ENCODE measurements at places on chromosomes 7 and 10.

DNA sequence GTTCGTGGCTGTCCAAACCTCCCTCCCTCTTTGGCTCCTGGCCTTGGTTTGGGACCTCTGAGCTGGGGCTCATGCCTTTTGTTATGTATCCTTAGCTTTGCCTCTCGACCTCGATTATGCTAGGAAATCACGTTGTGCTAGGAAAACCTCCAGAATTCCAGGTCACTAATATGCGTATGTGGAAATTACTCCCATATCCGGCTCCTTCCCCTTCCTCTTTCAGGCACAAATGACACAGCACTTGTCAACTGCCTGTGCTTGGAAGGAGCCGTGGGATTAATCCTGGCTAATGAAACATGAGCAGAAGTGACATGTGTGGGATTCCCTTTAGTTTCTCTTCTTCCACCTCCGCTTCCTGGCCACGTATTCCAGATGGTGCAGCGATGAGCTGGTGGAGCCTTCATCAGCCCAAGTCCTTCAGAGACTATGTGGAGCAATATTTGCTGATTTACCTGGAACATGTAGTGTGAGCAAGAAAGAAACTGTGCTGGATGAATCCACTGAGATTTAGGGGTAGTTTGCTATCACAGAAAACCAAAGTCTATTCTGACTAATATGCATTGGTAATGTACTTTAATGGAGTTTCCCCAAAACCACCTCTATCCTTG is 149.2 kb downstream of the REEP3 start:
- DNase-seq = no peak

GRCh38 chr7:124799448-124799847 is 33.9 kb upstream of the GPR37 start:
- DNase-seq = no peak

DNA sequence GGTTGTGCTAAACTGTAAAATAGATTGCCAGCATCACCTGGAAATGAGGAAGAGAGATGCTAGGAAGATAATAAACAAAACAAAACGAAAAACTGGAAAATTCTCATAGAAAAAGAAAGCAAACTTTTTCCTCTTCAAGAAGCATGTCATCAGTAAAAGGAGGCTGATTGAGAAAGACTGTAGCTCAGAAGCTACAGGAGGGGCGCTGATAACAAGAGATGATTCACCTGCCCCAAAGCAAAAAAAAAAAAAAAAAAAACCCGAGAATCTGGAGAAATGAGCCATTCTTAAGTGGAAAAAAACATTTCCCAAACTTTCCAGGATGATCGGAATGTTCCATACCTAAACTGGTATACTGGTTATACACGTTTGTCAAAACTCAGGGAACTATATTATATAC is 130.5 kb upstream of the C1QL3 start:
- DNase-seq = no peak

- DNase-seq = no peak
These were observed 4.8 kb upstream of the ADRB1 start for GRCh38 chr10:114038819-114039218.

GRCh38 chr7:102326157-102326889 is 29.9 kb downstream of the SPDYE6 start:
- no peak for DNase-seq

DNA sequence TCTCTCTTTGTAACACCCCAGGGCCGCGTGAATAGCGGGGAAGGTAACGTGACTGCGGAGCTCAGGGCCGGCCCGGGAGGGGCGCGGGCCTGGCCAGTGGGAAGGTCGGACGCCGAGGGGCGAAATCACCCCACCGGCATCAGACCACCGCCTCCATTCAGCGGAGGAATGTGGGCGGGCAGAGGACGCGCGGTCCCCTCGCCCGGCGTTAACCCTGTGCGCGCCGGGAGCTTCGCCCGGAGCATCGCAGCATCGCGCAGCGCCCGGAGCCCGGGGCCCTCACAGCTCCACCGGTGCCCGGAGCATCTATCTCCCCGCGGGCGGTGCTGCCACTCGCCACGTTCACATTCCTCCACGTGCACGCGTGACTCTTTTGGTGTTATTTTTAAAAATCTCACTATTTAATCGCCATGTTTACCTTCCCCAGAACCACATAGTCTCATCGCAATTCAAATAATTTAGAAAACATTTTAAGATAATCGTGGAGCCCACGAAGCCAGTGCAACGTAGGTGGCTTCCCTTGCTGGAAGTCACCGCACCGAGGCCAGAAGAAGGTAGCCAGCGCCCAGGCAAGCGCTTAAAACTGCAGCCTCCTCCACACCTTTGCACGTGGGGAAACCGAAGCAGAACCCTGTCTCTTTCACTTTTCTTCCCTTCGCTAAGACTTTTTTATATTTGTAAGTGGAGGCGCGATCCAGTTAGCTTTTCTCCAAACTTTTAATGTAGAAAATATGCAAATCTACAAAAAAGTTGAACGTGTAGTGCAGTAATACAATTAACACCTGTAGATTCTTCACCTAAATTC is 21.8 kb downstream of the FGFBP3 start:
- peak; percentile 35 for DNase-seq

GRCh38 chr10:114850126-114850525 is 28.5 kb downstream of the FHIP2A start:
- DNase-seq = no peak

DNA sequence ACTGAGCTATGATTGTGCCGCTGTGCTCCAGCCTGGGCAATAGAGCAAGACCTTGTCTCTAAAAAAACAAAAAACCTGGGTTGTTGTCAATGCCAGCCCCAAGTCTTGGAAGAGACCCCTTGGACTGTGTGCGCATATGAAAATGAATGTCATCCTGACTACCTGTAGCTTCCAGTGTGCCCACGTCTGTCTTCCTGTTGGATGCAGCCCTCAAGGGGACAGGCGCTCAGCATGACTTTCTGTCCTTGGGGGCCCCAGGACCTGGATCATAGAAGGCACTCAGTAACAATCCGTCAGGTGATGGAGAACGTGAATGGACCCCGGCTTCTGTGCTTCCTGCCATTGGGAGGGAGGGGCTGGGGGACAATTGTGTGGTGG is 9.0 kb downstream of the PRF1 start:
- DNase-seq = no peak

- DNase-seq = peak; percentile 17
These were observed at the start of gene SCIN for GRCh38 chr7:12570534-12571461. TSS of gene SCIN (plus strand) at chr7:12570720. CDS start at chr7:12570787, 67 bp downstream.

GRCh38 chr7:127413962-127414361 is 21.5 kb upstream of the ZNF800 start:
- no peak for DNase-seq

DNA sequence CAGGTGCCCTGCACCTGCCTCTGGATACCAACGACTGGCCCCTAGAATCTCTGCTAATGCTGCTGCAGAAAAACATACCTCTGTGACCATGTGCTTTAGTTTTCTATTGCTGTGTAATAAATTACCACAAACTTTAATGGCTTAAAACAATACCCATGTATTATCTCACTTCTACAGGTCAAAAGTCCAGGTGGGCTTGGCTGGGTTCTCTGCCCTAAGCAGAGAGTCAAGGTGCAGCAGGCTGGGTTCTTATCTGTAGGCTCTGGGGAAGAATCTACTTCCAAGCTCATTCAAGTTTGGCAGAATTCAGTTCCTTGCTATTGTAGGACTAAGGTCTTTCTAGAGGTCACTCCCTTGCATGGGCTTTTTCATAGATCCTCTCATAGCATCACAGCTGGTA is 52.3 kb downstream of the CCDC71L start:
- no peak for DNase-seq

GRCh38 chr7:18756378-18757050 is 261.0 kb downstream of the HDAC9 start:
- DNase-seq = no peak

GRCh38 chr7:44283381-44284211 is 41.8 kb downstream of the CAMK2B start:
- DNase-seq = no peak

- DNase-seq = no peak
These were observed 113.4 kb upstream of the GPR141 start for GRCh38 chr7:37570145-37570544.

DNA sequence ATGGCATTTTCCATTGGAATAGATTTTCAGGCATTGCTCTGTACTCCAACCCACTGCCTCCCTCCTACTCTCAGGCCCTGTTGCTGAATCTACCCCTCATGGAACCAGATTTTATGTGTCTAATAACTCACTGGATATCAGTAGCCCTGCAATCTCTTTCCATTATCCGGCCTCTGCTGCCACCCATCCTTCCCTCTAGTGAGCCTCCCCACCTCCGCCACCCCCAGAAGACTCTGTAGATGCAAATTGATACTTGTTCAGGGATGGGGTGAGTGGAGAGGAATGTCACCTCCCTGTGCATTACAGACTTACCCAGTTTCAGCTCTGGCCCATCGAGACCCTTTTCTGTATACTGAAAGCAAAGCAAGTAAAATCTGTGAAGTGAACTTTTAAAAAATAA is 52.3 kb upstream of the PHYHIPL start:
- DNase-seq = no peak

GRCh38 chr7:37054624-37055241 is 330.4 kb upstream of the AOAH start:
- no peak for DNase-seq

GRCh38 chr7:29562307-29562706 is 1.3 kb upstream of the PRR15 start:
- DNase-seq = no peak

DNA sequence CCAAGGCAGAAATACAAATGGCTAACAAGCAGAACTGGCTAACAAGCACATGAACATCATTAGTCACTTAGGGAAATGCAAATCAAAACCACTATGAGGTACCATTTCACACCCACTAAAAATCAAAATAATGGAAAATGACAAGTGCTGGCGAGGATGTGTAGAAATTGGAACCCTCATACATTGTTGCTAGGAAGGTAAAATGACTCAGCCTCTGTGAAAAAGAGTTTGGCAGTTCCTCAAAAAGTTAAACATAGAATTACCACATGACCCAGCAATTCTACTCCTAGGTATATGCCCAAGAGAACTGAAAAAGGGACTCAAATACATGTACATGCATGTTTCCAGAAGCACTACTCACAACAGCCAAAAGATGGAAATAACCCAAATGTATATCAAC is 52.8 kb upstream of the ANAPC16 start:
- DNase-seq = no peak

DNA sequence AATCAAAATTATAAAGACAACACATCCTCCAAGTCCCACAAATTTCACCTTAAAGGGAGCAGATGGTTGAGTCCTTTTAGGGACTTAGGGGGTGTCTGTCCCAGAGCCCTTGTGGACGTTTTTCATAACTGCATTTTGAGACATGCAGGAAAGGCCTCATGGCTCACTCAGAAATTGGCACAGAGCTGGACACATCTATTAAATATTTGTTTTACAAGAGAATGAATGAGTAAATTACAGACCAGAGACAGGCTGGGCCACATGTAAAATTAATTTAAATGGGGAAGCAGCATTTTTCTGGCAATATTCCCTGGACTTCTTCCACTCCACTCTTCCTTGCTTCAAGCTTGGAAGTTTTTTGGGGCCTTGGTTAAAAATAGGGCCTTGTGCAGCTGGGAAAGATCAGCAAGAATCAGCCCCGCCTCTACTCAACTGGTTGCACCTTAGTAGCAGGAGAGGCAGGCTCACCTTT is 20.0 kb downstream of the LAMB1 start:
- DNase-seq = no peak

- DNase-seq = no peak
These were observed 126.7 kb downstream of the DKK1 start for GRCh38 chr10:52440612-52441285.

- no peak for DNase-seq
These were observed 28.6 kb downstream of the ST7 start for GRCh38 chr7:116981939-116982338.

DNA sequence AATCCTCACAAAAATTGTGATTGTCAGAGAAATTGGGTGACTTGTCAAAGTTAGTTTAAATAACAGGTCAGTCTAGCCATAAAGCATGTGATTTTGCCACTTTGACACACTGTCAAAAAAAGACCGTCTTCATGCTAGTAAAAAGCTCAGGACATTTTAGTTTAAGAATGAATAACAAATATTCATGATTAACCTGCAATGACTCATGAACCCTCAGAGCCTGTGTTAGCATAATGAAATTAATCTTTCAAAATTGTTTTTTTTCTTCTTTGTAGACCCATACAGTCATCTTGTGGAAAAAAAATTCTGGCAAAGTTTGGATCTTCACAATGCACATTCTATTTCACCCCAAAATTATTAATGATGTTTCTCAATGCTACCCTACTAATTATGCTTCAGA is 255.2 kb upstream of the POT1 start:
- DNase-seq = no peak

- no peak for DNase-seq
These were observed 44.6 kb downstream of the WDR37 start for GRCh38 chr10:1100691-1101368.

GRCh38 chr7:5276611-5277010 is 6.1 kb upstream of the SLC29A4 start:
- no peak for DNase-seq

GRCh38 chr10:52232561-52233350 is 81.3 kb upstream of the DKK1 start:
- DNase-seq = no peak

GRCh38 chr7:70415179-70415972 is 716.6 kb upstream of the GALNT17 start:
- no peak for DNase-seq

DNA sequence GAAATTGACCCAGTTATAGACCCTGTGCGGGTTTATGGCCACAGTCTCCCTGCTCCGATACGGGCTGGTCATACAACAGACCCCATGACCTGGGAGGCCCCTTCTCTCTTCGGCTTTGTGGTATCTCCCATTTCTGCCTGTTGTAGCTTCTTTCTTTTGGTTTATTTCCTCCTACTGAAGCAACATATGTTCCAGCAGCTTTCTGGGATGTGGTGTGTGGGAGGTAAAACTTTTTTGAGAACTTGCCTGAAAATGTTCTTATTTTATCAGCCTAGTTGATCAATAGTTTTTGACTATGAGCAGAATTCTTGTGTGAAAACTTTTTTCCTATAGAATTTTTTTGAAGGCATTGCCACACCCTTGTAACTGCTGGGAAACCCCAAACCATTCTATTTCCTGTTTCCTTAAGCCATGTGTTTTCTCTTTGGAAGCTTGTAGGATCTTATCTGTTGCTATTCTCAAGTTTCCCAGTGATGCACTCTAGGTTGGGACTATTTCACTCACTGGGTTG is 80.0 kb downstream of the DAGLB start:
- no peak for DNase-seq

DNA sequence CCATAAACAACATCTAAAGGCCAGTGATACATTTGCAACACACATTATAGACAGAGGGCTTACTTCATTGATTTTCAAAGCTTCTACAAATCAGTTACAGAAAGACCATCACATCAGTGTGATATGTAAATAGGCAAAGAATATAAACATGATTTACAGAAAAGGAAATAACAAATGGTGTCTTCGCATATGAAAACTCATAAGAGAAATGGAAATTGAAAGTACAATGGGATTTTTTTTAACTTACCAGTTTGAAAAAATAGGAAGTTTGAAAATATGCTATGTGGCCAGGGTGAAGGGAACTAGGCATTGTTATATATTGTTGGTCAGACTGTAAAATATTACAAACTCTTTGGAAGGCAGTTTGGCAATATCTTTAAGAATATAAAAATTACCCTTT is 27.3 kb downstream of the SEC23IP start:
- no peak for DNase-seq
